Activated CD8-positive, alpha-beta memory T cell treated with anti-CD3 and anti-CD28 coated beads for 4 hours (primary cell): ENCODE measurements at places on chromosomes 6 and 20.
A peak's percentile ranks its signal among the peaks of the same experiment; 100 is the strongest.

GRCh38 chr6:150865043-150865405 lies 478 bp upstream of the MTHFD1L start:
- DNase-seq, result no peak

GRCh38 chr6:148203970-148204369 lies 138.7 kb upstream of the SASH1 start:
- DNase-seq, result peak; percentile 35

- no peak for DNase-seq
Measured at GRCh38 chr6:37155394-37156312, 14.3 kb upstream of the PIM1 start.

GRCh38 chr6:22697306-22697705 lies 127.9 kb downstream of the HDGFL1 start:
- no peak for DNase-seq

DNA sequence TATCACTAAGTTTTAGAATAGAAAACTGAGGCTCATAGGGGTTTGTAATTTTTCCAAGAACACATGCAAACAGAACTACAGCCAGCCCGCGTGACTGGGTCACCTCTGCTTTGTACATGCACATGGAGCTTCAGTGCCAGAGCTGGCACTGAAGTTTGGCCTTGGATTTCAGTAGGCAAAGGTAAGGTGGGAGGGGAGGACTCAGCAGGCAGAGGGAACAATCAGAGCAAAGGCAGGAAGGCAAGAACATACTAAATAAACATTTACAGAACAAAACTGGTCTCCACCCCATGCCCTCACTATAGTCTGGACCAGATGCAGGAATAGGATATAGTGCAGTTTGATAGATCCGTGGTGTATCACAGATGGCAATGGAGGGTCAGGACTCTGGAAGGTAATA lies 13.6 kb upstream of the ABRACL start:
- DNase-seq, result no peak
